ENCODE measurements at places on chromosomes 5 and 9. TPM values are rescaled to one million over a fixed set of nuclear protein-coding genes. Genes with fewer than 3 reads are reported as not detected.

GRCh38 chr9:116425244-116425643, 261.9 kb upstream of the TRIM32 start:
- no peak for DNase-seq

DNA sequence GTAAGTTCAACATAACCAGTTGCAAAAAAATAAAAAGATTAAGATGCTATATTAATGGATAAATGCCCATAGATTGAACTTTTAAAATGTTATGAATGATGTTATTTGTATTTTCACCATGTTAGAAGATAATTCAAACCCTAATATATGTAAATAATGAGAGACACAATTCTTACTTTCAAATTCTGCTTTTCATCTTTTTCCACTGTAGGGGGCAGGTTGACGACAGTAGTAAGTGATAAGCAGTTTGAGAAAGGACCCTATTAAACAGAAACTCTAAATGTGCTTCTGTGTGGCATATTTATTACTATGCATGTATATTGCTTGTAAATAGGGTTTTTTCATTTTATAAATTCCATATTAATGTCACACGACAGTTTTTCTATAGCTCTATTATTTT, 591.1 kb downstream of the SEMA5A start:
- no peak for DNase-seq

- DNase-seq: no peak
These were observed 60.2 kb downstream of the WNK2 start for GRCh38 chr9:93244101-93244500.

Gene ENC1
- total RNA-seq: 23.7 TPM

DNA sequence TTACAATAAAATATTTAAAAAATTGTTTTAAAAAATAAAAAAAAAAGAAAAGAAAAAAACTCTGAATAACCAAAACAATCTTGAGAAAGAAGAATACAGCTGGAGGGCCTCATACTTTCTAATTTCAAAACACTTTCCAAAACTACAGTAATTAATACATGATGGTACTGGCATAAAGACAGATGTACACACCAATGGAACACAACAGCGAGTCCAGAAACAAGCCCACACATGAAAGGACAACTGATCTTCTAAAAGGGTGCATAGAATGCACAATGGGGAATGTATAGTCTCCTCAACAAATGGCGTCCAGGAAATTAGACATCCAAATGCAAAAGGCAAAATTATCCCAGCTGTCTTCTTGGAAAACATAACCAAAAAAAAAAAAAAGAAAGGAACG, 99.6 kb downstream of the LURAP1L start:
- DNase-seq: no peak

Gene PLPPR1
- total RNA-seq: 0.29 TPM

GRCh38 chr5:126769703-126770102, 7.2 kb upstream of the LMNB1 start:
- DNase-seq: no peak

GRCh38 chr9:96140296-96141127, 161.5 kb downstream of the HSD17B3 start:
- no peak for DNase-seq

Gene DND1
- total RNA-seq: 0.66 TPM

- no peak for DNase-seq
These were observed 497.1 kb downstream of the NFIB start for GRCh38 chr9:13816837-13817236.

DNA sequence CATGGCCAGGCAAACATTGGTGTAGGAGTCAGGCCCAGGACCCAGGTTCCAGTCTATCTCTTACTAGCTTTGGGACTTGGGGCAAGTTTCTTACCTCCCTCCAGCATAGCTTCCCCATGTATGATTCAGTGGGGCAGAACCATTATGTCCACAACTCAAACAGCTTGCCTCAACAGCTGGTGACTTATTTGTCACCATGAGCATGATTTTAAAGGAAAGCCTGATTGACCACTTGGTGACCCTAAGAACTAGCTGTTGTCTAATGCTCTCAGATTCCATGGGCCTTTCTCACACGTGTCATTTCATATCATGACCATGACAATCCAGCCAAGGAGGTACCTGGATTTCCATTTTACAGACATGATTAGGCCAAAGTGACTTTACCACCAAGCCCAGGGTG, 126.4 kb downstream of the TTLL11 start:
- no peak for DNase-seq

DNA sequence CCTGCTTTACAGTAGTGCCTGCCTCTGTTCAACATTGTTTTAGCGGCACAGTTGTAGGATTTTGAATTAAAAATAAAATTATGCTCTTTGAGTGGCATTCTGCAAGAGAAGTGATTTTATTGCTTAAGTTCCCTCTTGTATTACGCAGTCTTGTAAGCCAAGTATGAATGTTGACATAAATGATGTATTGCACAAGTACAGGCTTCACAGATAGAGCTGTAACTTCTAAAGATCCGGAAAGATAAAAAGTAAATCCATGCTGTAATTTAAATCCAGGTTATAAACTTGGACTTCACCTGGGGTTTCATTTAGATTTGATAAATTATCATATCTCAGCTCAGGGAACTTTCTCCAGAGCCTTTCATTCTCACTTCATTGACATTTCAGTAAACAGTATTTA, 1114.7 kb downstream of the PTPRD start:
- DNase-seq: no peak

DNA sequence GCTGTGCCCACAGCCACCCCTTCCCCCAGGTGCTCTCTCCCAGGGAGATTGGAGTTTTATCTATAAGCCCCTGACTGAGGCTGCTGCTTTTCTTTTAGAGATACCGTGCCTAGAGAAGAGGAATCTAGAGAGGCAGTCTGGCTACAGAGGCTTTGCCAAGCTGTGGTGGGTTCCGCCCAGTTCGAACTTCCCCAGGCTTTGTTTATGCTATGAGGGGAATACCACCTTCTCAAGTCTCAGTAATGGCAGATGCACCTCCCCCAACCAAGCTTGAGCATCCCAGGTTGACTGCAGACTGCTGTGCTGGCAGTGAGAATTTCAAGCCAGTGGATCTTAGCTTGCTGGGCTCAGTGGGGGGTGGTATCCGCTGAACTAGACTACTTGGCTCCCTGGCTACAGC, 157.4 kb downstream of the CAAP1 start:
- DNase-seq: no peak

Gene PDLIM4
- 132 TPM for total RNA-seq

Gene MAPK9
- total RNA-seq: 37.8 TPM

- DNase-seq: no peak
These were observed 820.7 kb upstream of the TYRP1 start for GRCh38 chr9:11872471-11872870.

Gene NMUR2
- not detected for total RNA-seq

Gene ANKRD20A1
- 0.83 TPM for total RNA-seq

Gene ANGPTL2
- 29.5 TPM for total RNA-seq

GRCh38 chr5:160185626-160186360, 43.5 kb upstream of the FABP6 start:
- DNase-seq: no peak

- peak; percentile 95 for DNase-seq
These were observed 233.5 kb downstream of the FRMD3 start for GRCh38 chr9:83304686-83305085.

DNA sequence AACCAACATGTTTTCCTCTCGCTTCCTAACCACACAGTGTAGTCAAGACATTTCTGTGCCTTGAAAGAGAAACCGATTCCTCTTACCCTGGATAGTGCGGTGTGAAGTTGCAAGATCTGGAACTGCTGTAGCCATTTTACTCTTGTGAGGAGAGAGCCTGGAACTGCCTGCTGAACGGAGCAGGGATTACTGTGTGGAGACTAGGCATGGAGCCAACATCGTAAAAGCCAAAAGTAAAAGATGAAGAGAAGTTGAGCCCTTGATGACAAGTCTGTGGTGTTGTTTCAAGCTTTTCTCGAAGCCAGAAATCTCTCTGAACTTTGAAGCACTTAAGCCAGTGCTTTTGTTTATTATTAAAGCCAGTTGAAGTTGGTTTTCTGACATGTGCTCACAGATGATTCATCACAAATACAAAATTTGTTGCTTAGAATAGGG, 110.1 kb upstream of the GRIN3A start:
- DNase-seq: no peak

GRCh38 chr9:98637381-98637780, 71.4 kb downstream of the GABBR2 start:
- DNase-seq: no peak

DNA sequence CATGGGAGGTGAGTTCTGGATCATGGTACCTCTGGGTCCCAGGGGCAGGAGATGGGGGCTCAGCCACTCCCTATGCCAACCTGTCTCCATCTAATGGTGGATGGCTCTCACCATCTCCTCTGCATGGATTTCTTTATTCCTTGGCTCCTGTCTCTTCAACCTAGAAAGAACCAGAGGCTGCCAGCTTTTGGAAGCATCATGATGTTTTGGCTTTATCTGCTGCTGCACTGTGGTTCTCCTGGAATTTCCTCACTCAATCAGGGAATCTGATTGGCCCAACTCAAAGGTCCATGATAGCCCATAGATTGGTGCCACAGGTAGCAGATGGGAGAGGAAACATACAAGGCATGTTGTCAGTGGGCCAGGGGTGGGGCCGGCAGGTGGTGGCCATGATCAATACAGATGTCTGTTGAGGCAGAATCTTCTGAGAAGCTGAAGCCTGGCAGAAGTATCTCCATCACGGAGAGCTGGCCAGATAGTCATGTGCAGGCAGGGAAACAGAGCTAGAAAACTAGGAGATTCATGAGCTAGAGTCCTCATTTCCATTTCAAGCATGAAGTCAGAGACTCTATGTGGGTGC, 158.2 kb downstream of the MACROH2A1 start:
- peak; percentile 81 for DNase-seq

GRCh38 chr5:38883842-38884241, 38.0 kb downstream of the OSMR start:
- DNase-seq: no peak

Gene FAM169A
- 0.80 TPM for total RNA-seq

GRCh38 chr5:169629847-169630548, 7.1 kb upstream of the DOCK2 start:
- no peak for DNase-seq

- no peak for DNase-seq
These were observed 133.7 kb downstream of the GABRB2 start for GRCh38 chr5:161412792-161413191.

GRCh38 chr5:111472579-111472978, 39.8 kb downstream of the STARD4 start:
- DNase-seq: no peak

Gene NUDCD2
- 12.5 TPM for total RNA-seq

DNA sequence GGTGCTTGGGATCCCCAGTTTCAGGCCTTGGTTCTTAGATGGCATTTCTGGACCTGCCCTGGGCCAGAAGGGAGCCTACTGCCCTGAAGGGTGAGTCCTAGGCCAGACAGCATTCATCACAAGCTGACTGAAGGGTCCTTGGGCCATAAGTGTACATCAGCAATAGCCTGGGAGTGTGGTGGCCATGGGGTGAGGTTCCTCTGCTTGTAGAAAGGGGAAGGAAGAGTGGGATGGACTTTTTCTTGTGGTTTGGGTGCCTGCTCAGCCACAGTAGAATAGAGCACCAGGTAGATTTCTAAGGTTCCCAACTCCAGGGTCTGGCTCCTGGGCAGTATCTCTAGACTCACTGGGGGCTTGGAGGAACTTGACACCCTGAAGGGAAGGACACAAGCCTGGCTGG, 95.2 kb upstream of the PHF24 start:
- DNase-seq: no peak

Gene C9orf50
- 0.34 TPM for total RNA-seq

Gene GABRA1
- not detected for total RNA-seq

Gene SHISAL2B
- total RNA-seq: not detected

DNA sequence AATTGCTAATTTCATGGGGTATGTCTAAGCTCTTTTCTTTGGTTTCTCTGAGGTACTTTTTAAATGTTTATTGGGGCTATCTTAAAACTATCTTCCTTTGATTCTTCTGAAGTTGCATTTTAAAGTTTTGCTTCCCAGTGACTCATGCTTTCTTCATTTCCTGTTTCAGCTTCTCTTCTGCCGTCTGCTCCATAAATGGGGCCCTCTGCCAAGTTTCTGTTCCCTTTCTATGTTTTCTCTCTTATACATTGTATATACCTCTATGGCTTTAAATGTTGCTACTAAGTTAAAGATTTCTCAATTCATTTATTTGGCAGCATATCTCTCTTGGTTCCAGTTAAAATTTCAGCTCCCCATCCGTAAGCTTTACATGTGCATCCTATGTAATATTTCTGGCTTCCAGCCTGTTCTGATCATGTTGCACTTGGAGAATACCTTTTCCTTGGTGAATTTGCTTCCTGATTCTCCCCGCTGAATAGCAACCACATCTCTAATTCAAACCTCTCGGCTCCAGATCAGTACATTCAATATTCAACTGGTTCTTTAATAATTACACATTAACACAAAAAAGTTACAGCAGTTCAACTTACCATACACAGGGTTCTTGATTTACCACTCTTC, 125.3 kb downstream of the ST8SIA4 start:
- no peak for DNase-seq
